ENCODE measurements at places on chromosomes 7 and 10.
A peak's percentile ranks its signal among the peaks of the same experiment; 100 is the strongest.

GRCh38 chr10:114372995-114373394 lies 31.3 kb downstream of the AFAP1L2 start:
- no peak for DNase-seq

DNA sequence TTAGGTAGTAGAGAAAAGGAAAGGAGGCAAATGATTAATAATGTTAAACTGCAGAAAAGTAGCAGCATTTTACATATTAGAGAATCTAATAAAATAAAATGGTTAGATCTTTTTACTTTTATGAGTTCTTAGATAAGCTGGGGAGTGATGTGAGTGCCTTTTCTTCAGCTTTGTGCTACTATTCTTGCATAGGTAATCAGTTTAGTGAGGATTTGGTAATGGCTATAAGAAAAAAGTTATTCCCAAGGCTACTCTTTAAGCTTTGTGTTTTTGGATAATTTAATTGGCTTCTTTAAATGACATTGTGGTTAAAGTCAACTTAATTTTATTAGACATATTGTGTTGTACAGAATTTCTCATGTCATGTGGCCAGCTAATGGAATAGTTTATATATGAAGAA lies 3.7 kb downstream of the KCND2 start:
- DNase-seq = no peak

DNA sequence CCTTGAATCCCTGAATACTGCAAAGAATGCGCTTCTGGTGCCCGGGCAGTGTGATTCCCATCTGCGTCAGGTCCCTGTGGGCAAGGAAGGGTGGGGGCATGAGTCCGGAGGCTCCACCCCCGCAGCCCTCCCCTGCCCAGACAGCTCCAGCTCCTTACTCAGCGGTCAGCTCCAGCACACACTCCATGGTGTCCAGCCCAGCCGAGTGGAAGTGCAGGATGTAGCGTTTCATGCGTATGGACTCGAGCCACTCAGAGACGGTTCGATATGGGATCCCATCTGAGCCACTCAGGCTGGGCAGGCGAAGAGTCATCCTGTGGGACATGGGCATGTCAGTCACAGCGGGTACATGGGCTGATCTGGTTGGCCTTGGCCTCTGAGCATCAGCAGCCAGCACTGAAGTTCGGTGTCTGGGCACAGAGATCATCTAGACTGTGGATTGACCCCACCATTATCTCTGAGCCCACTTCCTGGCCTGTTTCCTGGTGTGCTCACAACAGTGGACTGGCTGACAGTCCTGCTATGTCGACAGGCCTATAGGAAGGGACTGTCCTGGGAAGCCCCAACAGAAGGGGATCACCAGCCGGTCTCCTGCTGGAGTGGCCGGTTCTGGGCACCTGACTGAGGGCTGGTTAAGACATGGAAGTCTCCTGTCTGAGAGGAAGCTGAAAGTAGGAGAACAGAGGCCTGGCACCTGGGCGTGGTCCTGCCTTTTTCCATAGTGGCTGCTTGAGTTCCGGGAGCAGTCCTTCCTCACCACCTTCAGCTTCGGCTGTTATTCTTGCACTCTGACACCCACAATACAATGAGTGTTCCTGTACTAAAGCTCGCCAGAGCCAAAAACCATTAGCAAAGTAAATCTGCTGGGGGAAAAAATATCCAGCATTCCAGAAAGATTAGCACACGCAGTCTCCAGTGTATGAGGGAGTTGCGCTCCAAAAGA lies 10.6 kb downstream of the ZYX start:
- DNase-seq = no peak

GRCh38 chr10:27997865-27998177 lies 1.1 kb downstream of the ODAD2 start:
- no peak for DNase-seq

GRCh38 chr10:116296291-116296721 lies 23.3 kb upstream of the GFRA1 start:
- DNase-seq = no peak

- DNase-seq = no peak
These were observed 82.0 kb upstream of the SLF2 start for GRCh38 chr10:100830728-100831111.

GRCh38 chr7:150317748-150318444 lies 5.3 kb upstream of the LRRC61 start:
- no peak for DNase-seq

GRCh38 chr10:36629476-36629875 lies 495.9 kb upstream of the ANKRD30A start:
- DNase-seq = no peak

DNA sequence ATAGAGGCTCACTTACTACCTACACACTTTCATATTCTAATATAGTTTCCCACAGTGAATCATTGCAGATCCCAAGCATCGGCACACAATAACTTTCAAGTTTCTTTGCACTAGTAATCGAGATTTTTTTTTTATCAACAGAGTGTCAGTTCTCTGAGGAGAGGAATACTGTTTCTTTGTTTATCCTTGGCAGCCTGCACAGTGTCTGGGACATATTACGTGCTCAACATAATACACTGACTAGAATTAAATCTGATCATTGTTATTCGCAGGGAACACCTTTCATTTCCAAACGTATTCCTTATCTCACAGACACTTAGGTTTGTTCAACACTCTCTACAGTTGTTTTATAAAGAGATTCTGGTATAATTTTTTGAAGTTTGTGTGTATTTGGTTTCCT lies 95.3 kb downstream of the CACNA2D1 start:
- DNase-seq = no peak

DNA sequence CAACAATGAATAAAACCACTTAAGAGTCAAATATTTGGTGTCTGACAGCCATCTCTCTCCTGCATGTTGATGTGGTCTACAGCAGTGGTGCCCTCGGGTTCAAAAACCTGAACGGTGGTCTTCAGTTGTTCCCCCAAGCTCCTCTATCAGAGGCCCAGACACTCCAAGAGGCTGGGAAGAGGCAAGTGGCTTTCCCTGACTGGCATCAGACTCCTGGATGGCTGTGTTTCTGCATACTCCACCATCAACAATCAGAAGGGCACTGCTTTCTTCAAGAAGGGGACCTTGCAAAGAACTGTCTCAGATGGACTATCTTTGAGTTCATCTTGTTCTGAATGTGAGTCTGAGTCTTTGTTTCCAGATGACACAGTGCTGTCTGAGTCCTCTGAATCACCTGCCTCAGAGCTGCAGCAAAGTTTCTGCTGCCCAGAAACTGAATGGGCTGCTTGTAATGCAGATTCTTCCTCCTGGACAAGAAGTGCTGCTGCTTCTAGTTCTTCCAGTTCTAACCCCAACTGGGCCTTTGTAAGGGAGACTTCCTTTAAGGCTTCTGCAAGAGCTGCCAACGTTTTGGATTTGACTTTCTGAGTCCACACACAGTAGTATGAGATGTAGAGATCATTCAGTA lies 5.9 kb upstream of the SGMS1 start:
- DNase-seq = no peak

- no peak for DNase-seq
These were observed 12.7 kb downstream of the MRC1 start for GRCh38 chr10:17821893-17822292.

DNA sequence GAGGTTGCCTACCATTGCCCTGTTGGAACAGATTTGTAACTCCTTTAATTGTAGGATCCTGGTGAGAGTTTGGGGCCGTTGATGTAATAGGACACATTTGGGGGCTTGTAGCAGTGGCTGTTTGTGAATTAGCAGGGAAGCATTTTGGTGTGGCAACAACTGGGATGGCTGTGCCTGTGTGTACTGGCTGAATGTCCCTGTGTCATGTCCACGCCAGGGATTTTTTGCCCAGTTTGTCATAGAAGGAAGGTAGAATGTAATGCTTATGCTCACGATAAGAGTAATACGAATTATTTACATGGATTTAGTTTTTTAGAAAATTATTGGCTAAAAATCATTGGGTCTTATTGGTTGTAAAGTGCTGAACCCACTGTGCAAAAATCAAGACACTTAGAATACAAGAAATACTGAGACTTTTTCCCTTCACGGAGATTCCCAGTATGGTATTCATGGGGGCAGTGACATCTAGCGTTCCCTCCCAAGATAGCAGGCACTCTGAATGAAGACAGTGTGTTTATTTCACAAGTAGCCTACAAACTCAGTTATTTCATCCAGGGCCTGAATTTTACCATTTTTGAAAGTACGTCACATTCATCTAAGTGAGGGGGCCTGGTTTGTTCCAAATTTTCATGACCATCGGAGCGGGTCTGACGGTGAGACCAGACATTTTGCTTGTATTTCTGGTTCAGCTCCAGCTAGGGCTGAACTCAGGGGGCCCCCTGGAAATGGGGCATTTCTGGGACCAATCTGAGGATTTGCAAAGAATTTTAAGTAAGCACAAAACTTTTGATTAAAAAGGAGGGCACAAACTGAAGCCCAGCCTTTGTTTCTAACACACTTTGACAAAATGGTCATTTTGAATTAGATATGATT lies 74.7 kb downstream of the CACNB2 start:
- peak; percentile 34 for DNase-seq

GRCh38 chr10:93495654-93496321 lies 624 bp upstream of the CEP55 start:
- DNase-seq = no peak

- DNase-seq = no peak
These were observed 101.1 kb downstream of the PKD1L1 start for GRCh38 chr7:47847207-47847606.

GRCh38 chr7:156820445-156821063 lies 72.4 kb downstream of the LMBR1 start:
- no peak for DNase-seq

DNA sequence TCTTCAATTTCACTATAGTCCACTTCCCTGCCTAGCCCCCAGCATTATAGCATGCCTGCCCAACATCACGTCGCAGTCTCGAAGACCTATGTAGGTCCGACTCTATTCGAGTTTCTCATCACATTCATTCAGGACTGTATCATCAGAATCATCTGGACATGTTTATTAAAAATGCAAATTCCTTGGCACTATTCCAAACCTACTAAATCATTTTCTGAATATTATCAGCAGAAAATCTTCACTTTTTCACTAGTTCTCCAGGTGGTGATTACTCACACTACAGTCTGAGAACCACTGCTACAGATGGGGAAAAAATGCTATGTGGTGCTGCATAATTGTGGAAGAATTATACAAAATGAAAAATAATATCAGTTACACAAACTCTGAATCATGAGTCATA lies 29.3 kb upstream of the ETV1 start:
- no peak for DNase-seq

DNA sequence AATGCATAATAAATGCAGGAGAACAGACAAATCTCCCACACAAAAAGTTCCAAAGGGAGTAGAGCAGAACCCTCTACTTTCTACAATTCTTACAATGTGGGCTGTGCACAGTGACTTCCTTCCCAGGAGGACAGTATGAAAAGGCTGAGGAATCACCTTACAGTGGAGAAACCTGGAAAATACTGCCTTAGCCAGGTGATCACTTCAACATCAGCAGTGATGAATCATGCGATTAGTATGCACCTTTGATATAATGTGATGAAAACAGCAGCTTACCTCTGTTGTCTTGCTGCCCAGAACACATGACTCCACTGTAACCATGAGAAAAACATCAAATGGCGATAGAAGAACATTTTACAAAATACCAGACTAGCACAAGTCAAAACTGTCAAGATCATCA lies 329.7 kb upstream of the POM121L12 start:
- DNase-seq = no peak

DNA sequence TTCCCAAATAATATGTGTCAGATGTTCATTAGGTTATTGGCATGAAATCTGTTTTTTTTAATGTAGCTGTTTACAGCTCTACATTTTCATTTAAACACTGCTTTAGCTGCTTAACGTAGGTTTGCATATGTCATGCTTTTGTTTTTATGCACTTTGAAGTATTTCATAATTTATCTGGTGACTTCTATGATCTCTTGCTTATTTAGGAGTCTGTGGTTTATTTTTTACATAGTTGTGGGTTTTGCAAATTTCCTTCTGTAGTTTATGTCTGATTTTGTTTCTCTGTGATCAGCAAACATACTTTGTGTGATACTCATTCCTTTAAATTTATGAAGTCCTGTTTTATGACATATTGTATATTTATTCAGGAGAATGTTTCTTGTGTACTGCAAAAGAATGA lies 606.5 kb upstream of the PFKP start:
- no peak for DNase-seq

DNA sequence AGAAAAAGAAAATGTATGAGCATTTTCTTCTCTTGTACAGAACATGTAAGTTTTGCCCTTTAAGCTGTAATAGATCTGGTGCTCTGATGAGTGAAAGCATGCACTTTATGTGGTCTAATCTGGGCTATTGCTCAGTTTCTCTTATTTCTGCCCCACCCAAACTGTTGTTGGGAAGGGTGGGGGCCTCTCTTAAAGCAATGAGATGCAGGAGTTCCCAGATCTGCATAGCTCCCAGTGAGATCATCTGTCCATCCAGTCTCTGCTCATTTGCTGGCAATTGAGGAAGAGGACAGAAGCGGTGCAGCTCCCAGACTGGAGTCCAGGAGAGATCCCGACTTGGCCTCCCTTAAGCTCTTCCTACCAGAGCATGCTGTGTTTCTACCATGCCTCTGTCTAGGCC lies 114.9 kb upstream of the SORCS3 start:
- no peak for DNase-seq

GRCh38 chr10:122140941-122141623 lies 130.0 kb upstream of the BTBD16 start:
- DNase-seq = no peak

- DNase-seq = no peak
These were observed 272.3 kb upstream of the RNF32 start for GRCh38 chr7:156368053-156368843.

DNA sequence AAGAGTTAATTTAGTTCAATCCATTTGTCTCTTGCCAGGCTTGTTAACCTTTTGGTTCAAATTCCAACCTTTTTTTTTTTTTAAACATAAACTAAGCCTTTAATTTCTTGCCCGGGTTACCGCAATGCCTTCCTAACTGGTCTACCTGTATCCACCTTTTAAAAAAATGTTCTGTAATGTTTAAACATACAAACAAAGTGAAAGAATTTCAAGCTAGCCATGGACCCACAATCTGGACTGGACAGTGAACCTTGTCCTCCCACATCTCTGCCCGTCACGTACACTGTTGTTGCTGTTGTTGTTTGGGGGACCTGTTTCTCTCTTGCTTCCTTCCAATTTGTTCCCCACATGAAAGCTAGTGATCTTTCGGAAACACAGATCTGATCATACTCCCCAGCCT lies 724.7 kb upstream of the AUTS2 start:
- DNase-seq = no peak

GRCh38 chr10:73848821-73849489 lies 25.4 kb downstream of the CAMK2G start:
- peak; percentile 85 for DNase-seq

DNA sequence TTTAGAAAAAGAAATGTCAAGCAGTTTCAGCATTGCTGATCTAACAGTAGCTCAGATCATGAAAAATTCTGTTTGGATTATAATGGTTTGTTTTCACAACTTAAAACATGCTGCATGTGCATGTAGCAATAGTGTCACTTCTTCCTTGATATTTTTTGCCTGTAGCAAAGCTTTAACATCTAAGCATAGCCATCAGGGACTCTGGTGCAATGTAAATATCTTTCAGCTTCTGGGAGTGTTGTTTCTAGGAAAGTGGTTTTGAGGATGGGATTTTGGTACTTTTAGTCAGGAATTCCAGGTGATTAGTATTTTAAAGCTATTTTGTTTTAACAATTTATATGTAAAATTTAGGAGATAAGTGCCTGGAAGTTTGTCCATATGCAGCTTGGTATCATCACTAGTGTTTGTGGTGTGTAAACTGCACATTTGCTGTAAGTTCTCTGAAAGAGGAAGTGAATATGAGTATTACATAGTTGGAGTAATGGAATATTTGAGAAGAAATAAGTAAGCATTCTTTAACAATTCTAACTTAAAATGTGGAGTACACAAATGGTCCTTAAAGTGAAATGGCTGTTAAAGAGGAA lies 1.9 kb downstream of the RSBN1L start:
- no peak for DNase-seq
